ENCODE measurements at places on chromosomes 7 and 10. TPM values are rescaled to one million over a fixed set of nuclear protein-coding genes. Genes with fewer than 3 reads are reported as not detected.
A peak's percentile ranks its signal among the peaks of the same experiment; 100 is the strongest.

DNA sequence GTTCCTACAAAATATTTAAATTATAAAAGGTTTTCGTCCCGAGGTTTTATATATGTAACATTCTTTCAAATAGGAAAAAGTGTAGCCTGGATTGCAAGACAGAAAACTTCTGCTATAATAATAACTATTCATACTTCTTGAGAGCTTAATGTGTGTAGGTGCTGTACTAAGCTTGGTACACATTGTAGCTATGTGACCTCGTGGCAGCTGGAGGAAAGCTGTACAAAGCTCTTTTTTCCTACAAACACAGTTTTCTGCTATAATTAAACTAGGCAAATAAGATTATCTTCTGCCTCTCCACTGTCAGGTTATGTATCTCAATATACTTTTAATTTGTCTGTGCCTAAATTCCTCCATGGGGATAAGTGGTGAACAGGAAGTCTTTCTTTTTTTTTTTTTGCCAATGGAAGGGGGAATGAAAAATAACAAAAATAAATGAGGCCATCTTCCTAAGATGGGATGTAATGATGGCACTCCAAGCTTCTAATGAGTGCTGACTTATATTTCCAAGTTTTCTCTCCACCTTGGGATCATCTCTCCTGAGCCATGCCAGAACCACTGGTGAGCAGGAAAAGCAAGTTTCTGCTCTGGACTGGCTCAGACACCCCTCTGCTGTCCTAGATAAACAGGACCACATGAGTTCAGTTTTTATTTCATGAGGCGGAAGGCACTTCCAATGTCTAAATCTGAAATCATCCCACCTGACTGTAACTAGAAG lies 9.9 kb downstream of the SGMS1 start:
- DNase-seq: no peak

Gene FAM171A1
- 15.5 TPM for total RNA-seq

DNA sequence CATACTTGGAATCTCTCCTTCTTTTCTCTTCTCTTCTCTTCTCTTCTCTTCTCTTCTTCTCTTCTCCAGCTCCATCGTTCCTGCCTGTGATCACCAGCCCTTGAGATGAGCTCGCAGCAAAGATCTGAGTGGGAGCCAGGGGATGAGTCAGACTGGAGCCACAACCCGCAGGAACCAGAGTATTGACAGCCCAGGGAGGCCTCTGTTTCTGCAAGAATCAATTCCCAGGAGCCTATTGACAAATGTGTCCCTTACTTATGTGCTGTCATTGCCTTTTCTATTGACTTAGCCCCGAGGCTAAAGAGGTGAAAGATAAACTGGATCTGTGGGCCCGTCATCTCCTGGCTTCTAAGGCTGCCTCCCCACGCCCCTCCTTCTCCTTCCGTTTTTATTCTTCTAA lies 13.1 kb upstream of the HABP2 start:
- DNase-seq: peak; percentile 37

DNA sequence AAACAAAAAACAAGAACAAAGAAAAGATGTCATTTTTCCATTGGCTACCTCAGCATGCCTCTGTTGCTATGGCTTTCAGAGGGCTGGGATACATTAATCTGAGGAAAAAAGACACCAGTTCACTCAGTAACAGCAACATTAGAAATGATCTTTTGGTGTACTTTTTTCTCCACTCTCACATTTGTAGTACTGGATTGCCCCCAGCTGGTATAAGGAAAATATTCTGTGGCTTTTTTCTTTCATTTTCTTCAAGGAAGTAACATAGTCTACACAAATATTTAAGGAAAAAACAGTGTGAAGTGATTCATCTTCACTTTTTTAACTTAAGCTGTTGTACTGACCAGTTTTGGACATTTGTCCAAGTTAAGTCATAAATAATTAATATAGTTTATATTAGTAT lies 482.3 kb downstream of the SORCS1 start:
- DNase-seq: no peak

- DNase-seq: no peak
These were observed 37.6 kb downstream of the ATOH7 start for GRCh38 chr10:68194290-68194689.

GRCh38 chr10:88129013-88129412 lies 265.6 kb downstream of the PTEN start:
- DNase-seq: no peak

Gene HOXA10
- 4.3 TPM for total RNA-seq

GRCh38 chr10:17239345-17240085 lies 11.5 kb downstream of the VIM start:
- no peak for DNase-seq

DNA sequence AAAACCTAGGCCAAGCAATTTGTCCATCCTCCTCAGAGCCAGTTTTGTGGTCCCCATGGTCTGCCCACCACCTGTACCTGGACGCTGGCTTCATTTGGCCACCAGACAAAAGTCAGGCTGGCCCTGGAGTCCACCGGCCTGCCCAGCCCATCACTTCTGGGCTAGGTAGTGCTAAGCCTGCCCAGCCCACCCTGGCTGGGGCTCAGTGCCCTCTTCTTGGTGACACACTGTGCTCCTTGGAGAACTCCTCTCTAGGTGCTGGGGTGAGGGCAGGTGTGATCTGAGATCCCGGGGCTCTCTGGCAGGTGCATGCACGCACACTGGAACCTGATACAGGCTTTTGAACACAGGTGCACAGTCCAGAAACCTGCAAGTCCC lies 1.1 kb downstream of the AIFM2 start:
- no peak for DNase-seq

GRCh38 chr7:1028044-1028770 lies 16.1 kb upstream of the GPR146 start:
- DNase-seq: peak; percentile 88

Gene ANKRD2
- total RNA-seq: 0.83 TPM

All from mammary epithelial cell (primary cell).